ENCODE measurements at places on chromosomes 13 and 19.

GRCh38 chr13:45370922-45371406, 30.0 kb upstream of the TPT1 start:
- DNase-seq: peak; percentile 52

DNA sequence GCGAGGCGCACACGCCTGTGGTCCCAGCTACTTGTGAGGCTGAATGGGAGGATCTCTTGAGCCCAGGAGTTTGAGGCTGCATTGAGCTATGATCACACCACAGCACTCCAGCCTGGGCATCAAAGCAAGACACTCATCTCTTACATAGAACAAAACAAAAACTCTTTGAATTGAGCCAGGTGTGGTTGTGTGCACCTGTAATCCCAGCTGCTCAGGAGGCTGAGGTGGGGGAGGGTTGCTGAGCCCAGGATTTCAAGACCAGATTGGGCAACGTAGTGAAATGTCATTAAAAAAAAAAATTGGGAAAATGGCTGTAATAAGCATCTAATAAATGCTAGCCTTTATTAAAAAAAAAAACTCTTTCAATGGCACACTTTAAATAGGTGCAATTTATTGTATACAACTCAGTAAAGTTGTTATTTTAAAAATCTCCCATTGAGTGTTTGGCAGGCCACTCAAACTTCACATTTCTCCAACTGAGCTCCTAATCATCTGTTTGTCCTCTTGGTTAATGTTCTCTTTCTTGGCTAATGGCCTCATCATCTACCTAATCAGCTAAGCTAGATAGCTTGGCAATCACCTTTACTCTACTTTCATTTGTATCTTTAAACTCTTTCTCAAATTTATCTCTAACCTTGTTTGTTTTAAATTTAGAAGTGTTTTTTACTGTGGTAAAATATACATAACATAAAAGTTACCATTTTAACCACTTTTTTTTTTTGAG, 28.1 kb upstream of the HMGB1 start:
- DNase-seq: no peak

- DNase-seq: no peak
These were observed 5.7 kb upstream of the LYPD3 start for GRCh38 chr19:43471091-43471490.

DNA sequence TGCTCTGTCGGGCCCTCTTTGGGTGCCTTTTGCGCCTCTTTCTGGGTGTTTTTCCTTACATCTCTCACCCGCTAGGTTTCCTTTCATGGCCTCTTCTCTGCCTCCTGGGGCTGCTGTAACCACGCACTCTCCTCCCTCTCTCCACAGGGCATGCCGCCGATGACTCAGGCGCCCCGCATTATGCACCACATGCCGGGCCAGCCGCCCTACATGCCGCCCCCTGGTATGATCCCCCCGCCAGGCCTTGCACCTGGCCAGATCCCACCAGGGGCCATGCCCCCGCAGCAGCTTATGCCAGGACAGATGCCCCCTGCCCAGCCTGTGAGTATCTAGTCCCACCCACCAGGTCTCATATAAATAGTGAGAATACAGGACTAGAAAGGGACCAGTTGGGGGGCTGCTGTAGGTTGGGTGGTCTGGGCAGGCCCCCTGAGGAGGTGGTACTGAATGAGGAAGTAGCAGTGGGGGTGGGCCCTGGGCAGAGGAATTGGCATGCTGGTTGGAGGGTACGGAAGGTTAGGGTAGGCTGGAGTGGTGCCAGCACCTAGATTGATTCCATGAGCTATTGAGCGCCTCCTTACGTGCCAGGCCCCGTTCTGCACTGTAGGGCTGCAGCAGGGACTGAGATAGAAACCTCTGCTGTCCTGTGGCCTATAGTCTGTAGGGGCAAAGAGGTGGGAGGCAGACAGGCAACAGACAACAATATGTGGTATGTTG, 11.9 kb downstream of the SNRPA start:
- no peak for DNase-seq

GRCh38 chr13:33441015-33441414, 155.5 kb upstream of the STARD13 start:
- no peak for DNase-seq

DNA sequence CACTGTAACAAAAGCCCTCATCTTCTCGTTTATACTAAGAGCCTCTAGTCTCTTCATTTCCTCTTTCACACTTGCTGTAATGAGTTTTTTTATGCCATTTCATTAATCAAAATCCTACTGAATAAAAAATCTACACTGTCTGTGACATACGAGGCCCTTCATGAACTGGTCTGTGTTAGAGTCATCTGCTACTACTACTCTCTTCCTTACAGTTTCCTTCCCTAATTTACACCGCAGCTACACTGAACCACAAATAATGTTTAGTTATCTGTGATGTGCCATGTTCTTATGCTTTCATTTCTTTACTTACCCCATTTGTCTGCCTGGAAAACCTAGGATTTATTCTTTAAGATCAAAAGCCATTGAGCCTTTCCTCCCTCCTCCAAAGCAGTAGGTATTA, 16.0 kb downstream of the UFM1 start:
- no peak for DNase-seq

DNA sequence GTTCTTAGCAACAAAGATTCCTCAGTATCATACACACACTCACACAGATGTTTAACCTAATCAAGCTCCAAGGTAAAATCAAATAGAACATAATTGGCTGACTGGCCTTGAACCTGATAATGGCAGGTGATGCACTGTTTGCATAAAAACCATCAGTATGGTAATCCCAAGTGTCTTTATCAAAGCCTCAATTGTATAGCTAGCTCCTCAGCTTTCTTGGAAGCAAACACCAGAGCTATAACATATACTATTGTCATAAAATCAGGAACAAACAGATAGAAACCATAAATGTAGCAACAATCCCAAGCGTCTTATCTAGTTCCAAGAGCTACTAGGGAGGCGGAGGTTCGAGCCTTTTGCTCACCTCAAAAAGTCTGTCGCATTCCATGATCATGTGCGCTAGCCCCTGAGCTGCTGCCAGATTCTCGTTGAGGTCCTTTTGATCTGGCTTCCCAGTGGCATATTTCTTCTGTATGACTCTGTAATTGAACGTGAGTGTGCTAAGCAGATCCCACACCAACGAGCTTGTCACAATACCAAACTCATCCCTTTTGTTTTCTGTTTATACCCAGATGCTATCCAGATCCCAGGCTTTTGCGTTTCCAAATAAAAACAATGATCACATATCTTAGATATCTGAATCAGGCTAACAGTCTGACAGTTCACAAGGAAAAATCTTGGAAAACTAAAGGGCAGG, 95.3 kb downstream of the KL start:
- no peak for DNase-seq

- DNase-seq: no peak
These were observed 1.9 kb downstream of the PRX start for GRCh38 chr19:40411125-40411842.

GRCh38 chr19:52410276-52410675, 12.6 kb downstream of the ZNF528 start:
- no peak for DNase-seq

DNA sequence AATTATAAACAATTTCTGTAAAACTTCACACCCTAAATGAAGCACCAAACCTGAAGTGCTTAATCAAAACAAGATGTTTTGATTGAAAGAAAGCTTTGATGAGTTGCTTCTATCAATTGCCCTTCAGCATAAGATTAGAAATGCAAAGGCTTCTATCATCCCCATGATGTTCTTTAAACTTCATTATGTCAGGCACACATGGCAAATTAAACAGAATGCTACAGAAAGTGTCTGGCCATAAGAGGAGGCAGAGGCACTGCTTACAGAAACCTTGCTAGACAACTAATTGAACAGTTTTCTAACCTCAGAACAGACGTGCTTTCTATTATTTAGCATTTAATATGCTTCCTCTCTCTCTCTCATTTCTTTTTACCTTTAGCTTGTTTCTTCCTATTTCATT, 228.1 kb downstream of the DCLK1 start:
- no peak for DNase-seq

DNA sequence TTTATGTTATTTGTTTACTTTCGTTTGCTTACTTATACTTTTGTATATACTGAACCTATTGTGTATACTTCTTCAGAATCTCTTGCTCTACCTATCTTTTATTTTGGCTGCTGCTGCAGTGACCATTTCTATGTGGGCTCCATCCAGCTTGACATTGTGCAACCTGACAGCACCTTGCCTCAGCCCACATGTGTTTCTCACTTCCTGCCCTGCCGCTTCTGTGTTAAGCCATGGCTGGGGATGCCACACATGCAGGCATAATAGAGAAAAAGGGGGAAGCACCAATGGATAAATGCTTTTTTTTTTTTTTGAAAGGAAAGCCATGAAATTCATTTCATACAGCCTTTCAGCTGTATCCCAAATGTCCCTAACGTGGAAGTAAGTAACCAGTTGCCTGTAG, 147.6 kb downstream of the RBM26 start:
- DNase-seq: peak; percentile 87

GRCh38 chr19:5292822-5293611, 47.6 kb downstream of the PTPRS start:
- DNase-seq: peak; percentile 10

DNA sequence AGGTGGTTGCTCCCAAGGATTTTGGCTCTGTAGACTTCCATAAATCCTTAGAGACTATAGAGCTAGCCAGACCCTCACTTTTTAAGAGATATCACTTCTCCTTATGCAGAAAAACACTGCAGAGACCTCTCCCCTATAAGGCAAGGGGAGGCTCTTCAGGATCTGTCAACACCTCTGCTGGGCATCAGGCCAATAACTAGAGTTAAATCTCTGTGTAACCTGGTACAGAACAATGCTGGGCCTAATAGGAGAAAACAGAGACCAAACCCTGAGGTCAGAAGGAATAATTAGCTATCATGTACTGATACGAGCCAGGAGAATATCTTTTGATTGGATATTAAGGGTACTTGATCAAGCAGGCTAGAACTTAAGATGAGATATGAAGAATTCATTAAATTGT, 358.5 kb downstream of the TBC1D4 start:
- no peak for DNase-seq

GRCh38 chr19:15123031-15123890, 16.1 kb downstream of the SYDE1 start:
- no peak for DNase-seq

- peak; percentile 97 for DNase-seq
These were observed at the start of gene ZNF577 for GRCh38 chr19:51887522-51888498. TSS of gene ZNF577 (minus strand) at chr19:51887951. CDS start at chr19:51880382, 7,569 bp downstream.

GRCh38 chr13:30730526-30730925, 4.8 kb upstream of the ALOX5AP start:
- no peak for DNase-seq

DNA sequence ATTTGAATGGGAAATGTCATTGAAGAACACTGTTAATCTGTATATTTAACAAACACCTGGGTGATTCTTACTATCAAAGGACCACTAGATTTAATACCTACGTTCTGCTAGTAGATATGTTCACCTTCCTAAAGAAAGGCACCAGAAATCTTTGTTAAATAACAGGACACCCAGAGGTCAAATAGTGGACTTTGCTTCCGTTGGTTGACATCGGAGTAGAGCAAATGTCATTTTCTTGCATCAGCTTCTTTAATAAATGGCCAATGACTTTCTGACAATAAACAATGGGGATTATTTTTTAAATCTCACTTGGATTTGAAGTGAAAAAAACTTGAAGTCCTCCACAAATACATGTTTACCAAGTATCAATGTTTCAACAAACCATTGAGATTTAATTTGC, 111.1 kb downstream of the LACC1 start:
- no peak for DNase-seq

DNA sequence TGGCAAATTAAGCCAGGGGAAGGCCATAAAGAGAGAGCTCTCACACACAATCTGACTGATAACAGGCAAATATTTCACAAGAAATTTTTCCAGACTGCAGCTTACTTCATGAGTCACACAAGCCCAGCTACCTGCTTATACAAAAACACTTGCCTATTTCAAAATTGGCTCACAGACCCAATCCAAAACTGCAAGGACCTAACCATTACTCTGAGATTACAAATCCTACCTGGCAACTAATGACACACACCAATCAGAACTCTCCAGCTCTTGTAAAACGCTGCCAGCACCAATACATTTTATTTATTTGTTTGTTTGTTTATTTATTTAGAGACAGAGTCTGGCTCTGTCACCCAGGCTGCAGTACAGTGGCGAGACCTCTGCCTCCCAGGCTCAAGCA, 18.1 kb upstream of the ZFP82 start:
- DNase-seq: no peak
